ENCODE measurements at places on chromosomes 12 and 14.

DNA sequence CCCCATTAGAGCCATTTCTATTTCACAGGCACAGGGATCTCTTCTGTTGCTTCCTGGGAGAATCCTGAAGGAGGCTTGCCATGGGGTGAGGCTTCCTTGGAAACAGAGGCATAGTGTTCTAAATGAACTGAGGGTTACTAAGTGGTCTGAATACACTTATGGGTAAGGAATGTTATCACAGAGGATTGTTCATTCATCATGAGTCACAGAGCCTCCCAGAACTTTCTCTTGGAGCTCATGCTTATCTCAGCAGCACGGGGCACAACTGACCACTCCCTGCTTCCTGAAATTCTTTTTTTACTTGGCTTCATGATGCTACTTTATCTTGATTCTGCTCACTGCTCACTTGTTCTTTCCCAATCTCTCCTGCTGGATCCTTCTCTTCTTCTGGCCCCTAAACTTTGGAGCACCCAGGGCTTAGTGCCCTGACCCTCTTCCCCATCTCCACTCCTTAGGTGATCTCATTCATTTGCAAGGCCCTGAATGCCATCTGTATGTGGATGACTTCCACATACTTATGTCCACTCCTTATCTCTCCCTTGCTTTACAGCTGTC lies 57.9 kb downstream of the ANO6 start:
- no peak for DNase-seq

GRCh38 chr14:94631536-94632304 lies 19.5 kb downstream of the SERPINA3 start:
- no peak for DNase-seq

DNA sequence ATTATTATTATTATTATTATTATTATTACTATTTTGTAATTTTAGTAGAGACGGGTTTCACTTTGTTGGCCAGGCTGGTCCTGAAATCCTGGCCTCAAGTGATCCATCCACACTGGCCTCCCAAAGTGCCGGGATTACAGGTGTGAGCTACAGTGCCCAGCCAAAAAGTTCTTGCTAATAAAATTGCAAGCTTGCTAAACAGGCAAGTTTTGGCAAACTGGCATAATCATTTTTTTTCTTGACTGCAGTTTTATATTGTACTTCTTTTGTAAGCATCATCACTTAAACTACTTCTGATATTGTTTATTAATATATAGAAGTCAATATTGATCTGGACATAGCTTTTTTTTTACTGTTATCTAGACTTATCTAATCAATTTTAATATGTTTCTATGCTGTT lies 536.4 kb downstream of the LRFN5 start:
- DNase-seq: no peak

GRCh38 chr12:120739821-120740613 lies 14.4 kb downstream of the ACADS start:
- DNase-seq: no peak

- DNase-seq: no peak
These were observed 5.7 kb downstream of the FAM177A1 start for GRCh38 chr14:35051796-35052195.

GRCh38 chr12:40039598-40039997 lies 66.3 kb downstream of the SLC2A13 start:
- no peak for DNase-seq

GRCh38 chr12:7884689-7885088 lies 12.0 kb upstream of the SLC2A14 start:
- DNase-seq: no peak

DNA sequence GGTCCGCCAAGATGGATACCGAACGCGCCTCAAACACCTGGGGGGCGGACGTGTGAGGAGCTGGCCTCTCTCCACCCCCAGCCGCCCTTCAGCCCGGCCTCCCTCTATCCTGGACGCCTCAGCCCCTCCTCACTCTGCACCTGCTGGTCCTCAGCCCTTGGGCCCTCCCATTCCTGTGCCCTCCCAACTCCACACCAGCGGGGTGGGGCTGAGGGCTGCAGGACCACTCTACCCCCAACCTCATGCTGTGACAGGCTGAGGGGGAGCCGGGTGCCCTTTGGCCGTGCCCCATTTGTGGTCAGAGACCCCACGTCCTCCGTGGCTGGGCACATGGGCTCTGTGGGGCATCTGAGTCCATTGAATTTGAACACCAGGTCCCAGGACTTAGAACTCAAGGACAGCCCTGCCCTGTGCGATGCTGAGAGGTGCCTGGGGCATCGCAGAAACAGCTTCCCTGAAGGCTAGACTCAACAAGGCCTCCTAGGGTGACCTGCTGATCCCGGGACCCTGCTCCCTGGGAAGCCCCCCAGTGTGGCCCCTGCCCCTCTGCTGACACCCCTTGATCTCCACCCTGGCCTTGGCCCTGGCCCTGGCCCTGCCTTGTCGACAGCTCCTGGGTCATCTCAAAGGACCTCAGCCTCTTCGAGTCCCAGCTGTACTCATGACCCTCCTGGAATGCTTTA lies 82.0 kb upstream of the SFSWAP start:
- no peak for DNase-seq

DNA sequence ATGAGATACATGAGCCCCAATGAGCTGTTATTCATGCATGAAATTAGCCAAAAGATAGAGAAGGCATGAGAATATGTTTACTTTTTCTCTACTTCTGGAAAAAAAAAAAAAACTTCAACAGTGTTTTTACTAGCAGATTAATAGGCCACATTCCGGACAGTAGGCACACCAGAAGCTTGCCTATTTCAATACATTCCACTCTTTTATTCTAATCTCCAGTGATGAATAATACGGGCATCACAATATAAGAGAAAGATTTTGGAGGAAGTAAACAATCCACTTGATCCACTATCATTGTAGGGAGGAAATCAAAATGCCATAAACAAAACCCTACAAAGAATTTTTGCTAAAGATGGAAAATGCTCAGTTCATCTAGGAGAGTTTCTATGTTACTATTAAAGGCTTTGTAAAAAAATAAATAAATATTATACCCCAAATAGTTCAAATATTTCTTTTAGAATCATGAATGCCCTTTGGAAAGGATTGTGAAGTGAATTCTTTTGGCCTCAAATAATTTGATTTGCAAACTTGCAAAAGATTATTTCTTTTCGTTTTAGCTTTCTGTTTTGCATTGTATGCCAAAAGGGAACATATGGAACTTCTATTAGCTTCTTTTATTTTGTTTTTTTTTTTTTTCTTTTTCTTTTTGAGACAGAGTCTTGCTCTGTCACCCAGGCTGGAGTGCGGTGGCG lies 232.6 kb downstream of the EPS8 start:
- no peak for DNase-seq

DNA sequence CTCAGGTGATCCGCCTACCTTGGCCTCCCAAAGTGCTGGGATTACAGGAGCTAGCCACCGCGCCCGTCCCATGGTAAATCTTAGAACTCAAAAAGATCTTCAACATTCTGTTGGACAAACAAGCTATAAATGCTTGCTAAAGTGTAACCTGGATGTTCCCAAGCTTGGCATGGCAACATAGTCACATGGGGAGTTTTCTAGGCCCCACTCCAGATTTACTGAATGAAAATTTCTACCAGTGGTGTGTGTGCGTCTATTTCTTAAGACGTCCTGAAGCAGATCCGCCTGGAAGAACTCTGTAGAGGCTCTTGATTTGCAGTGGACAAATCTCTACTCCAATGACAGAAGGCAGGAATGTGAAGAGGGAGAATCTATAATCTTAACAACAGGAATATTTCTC lies 59.9 kb downstream of the ZFYVE21 start:
- DNase-seq: no peak

GRCh38 chr14:32077081-32078022 lies at the start of gene ARHGAP5:
Gene ARHGAP5 (plus strand): TSS chr14:32077304. CDS start chr14:32090670, 13,366 bp downstream.
- DNase-seq: no peak

GRCh38 chr14:100237735-100238418 lies 1.1 kb upstream of the YY1 start:
- no peak for DNase-seq

DNA sequence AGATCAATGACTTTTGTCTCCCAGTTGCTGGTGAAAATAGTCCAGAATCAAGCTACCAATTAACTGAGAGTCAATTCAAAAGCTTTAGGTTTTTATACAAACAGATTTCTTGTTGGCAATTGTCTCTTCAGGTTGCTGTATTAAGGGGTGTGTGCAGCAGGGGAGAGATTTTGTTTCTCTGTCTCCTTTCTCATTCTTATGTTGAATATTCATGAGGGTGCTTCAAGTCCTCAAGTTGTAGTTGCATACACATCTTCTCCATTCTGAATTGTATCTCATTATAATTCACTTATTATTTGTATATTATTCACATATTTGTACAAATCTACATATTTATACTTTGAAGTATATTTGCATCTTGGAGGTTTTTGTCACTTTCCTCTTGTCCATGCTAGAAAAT lies 126.7 kb upstream of the PTPRQ start:
- DNase-seq: no peak

- no peak for DNase-seq
These were observed 49.6 kb upstream of the HECTD1 start for GRCh38 chr14:31257244-31257553.

DNA sequence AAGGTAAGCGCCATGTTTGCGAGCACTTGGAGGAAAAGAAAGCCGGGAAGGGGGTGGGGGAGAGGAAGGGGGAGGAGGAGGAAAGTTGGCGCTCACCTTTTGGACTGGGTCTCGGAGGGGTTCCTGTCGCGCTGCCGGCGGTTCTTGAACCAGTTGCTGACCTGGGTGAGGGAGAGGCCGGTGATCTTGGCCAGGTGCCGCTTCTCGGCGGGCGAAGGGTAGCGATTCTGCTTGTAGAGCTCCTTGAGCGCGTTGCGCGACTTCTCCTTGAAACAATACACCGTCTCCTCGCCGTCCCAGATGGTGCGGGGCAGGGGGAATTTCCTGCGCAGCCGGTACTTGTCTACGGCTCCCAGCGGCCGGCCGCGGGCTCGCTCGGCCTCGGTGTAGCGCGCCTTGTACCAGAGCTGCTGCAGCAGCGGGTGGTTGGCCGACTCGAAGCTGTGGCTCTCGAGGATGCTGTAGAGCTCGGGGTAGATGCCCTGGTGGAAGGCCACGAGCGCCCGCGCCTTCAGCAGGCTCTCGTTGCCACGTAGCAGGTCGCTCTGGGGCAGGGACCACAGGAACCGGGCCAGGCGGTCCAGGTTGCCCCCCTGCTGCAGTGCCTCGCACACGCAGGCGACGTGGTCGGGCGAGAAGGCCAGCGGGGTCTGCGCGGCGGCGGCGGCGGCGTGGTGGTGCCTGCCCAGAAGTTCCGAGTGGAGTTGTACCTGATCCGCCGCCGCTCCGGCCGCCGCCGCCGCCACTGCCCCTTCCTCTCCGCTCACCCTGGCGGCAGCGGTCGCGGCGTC lies 840 bp downstream of the SIX4 start:
- no peak for DNase-seq

DNA sequence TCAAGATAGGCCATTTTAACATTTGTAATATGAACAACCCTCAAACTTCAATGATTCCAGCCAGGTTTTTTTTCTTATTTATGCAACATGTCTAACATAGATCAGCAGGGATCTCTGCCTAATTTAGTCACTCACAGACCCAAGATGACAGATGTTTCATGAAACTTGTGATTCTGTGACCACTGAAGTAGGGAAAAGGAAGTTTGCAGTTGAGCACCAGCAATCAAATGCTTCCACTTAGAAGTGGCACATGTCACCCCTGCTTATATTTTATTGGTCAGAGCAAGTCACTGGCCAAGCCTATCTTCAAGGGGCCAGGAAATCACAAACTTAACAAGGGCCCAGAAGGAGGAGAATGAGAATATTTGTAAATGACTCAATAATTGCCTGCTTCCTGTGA lies 150.6 kb downstream of the BCAT1 start:
- no peak for DNase-seq

- no peak for DNase-seq
These were observed 160.3 kb upstream of the FKBP4 start for GRCh38 chr12:2634471-2634870.

- DNase-seq: no peak
These were observed 70.0 kb downstream of the ARMH4 start for GRCh38 chr14:58082011-58082410.

DNA sequence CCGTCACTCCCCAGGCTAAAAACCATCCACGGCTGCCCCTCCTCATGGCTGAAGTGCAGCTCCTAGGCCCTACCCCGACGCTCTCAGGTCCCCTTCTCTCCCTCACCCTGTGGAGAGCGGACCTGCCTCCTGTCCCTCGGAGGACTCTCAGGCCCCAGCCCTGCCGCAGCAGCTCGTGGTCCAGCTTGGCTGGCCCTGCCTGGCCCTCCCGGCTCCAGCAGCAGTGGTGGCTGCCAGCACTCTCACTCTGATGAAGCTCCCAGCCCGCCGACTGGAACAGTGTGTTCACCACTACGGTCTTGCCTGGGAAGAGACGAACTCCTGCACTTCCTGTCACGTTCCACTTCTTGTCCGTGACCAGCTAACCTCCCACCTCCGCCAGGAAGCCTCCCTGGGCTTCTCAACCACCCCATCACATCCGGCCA lies 11.1 kb downstream of the BAG5 start:
- no peak for DNase-seq

GRCh38 chr14:54574528-54574927 lies 7.6 kb downstream of the SAMD4A start:
- no peak for DNase-seq

DNA sequence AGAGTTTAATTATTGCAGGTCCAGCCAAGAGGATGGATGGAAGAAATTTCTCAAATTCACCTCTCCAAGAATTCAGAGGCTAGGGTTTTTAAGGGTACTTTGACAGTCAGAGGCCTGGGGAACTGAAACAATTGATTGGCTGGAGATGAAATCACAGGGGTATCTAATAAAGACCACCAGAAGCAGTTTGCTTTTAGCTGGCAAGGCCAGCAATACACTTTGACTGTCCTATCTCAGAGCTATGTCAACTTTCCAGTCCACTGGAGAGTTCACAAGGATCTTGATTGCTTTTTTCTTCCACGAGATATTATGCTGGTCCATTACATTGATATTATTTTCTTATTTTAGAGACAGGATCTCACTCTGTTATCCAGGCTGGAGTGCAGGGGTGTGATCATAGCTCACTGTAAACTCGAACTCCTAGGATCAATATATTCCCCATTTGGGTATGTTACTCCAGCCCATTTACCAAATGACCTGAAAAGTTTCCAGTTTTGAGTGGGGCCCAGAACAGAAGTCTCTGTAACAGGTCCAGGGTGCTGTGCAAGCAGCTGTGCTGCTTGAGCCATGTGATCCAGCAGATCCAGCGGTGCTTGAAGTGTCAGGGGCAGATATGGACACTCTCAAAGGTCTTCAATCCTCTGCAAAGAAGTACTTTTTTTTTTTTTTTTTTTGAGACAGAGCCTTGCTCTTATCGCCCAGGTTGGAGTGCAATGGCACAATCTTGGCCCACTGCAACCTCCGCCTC lies 17.2 kb upstream of the ATF7 start:
- DNase-seq: no peak

GRCh38 chr12:11673666-11674461 lies 24.4 kb downstream of the ETV6 start:
- no peak for DNase-seq

DNA sequence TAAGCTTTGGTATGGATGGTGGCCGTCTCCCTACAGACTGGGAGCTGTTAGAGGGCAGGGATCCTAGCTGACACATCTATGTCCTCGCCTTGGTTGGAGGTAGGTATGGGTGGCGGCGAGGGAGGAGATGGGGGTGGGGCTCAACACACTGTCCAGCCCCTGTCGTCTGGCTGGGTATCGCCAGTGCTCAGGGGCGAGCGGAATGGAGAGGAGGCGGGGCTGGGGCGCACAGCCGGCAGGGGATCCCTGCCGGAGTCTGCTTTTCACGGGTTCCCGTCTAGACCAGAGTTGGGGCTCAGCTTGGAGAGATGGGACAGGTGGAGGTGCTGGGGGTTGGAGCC lies 16.1 kb downstream of the TAMALIN start:
- no peak for DNase-seq
